ENCODE measurements at places on chromosomes 2 and 18.

- DNase-seq: no peak
These were observed 44.0 kb downstream of the TTC32 start for GRCh38 chr2:19857806-19858205.

DNA sequence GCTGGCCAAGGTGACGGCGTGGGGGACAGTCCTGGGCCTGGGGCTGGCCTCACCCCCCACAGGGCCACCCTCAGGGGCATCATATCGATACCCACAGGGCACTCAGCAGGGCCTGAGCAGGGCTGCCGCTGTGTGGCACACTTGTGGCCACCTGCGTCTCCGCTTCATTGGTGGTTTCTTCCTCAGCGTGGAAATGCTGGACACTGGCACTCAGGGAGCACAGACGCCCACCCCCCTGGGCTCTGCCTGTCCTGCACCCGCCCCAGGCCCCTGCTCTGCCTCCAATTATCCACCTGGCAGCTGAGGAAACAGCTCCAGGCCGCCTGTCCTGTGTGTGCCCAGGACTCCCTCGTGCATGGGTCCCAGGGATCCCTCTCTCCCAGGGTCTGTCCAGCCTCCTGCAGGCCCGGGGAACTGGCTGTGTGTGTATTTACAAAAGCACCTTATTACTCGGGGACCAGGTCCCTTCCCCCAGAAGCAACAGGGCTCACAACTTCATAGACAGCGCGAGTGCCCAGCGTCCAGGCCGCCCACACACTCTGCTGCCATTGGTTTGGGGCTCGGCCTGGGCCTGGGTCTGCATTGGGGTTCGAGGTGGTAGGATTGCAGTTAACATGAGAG, 13.1 kb downstream of the CROCC2 start:
- no peak for DNase-seq

DNA sequence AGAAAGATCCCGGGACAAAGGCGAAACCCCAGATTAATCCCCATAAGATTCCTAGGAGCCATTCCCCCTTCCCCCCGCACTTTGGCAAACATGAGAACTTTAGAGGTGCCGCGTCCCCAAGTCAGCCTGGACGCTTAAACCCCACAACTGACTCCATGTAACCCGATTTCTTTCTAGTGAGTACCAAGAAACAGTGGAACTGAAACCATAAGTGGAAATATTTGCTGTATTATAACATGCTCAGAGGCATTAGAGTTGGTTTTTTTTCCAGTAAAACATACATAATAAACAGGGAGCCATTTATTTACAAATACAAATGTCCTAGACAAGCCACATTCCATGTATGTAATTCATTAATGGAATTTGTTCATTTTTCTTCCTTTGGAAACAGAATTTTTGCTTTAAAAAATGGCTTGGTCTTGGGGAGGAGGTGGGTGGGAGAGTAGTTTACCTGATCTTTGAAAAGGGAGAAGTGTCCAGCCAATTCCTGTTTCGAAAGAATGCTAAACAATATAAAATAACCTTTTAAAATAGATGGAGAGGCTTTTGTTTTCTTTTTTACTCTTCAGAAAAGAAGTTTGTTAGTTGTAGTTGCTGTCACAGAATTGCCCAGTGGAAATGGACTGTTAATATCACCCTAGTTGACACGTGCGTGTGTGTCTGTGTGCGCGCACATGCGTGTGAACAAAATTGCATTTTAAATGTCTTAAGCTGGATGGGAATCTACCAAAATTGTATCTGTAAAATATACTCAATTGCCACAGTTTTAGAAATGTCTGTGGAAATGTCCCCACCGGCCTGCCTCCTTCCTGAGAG, 10.6 kb downstream of the POU3F3 start:
- DNase-seq: no peak

GRCh38 chr2:68223419-68223818, 28.9 kb downstream of the PPP3R1 start:
- peak; percentile 41 for DNase-seq

GRCh38 chr2:189328848-189329245, 112.4 kb upstream of the WDR75 start:
- DNase-seq: peak; percentile 38

DNA sequence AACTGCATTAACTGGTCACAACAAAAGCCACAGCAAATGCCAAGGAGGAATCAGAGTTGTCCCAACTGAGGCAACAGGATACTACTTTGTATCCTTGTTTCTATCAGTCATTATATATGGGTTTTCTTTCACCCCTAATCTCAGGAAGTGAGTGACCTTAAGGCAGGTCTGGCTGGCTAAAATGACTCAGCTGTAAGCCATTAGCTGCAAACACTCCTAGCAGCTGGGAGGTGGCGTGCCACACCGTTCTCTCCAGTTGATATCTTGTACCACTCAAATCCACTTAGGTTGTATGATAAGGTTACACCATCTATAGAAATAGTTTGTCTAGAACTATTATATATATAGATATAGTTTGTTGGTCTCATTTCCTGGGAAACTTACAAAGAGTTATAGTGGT, 171.1 kb upstream of the MC4R start:
- DNase-seq: no peak

GRCh38 chr2:82155469-82155868, 1850.9 kb upstream of the LRRTM1 start:
- no peak for DNase-seq

GRCh38 chr2:160010361-160011145, 51.9 kb downstream of the PLA2R1 start:
- DNase-seq: no peak

DNA sequence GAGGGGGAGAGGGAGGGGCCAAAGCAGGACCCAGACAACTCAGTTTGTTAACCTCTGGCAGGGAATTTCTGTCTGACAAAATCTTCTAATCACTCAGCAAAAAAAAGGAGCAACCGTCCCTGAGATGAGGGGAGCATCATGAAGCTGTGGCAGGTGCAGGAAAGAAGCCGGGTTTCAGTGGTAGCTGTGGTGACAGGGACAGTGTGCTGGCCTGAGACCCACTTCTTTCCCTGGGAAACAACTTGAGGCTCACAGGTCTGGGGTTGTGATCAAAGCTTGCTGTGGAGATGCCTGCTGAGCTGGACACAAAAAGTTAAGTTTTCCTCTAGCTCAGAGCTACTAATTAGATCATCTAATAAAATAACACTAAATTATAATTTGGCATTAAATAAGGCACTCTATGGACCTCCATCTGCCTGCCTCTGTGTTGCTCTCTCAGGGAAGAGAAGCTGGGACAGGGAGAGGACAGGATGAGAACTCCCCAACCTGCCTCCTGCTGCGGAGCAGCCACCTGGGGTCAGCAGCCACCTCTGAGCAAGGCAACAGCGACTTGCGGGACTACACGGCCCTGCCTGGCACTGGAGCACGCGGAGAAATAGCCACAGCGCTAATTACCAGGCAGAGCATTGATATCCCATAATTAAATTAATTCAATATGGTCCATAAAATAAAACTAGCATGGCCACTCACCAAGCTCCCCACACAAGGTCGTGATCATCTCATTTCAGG, 104.6 kb upstream of the TEX51 start:
- DNase-seq: no peak

DNA sequence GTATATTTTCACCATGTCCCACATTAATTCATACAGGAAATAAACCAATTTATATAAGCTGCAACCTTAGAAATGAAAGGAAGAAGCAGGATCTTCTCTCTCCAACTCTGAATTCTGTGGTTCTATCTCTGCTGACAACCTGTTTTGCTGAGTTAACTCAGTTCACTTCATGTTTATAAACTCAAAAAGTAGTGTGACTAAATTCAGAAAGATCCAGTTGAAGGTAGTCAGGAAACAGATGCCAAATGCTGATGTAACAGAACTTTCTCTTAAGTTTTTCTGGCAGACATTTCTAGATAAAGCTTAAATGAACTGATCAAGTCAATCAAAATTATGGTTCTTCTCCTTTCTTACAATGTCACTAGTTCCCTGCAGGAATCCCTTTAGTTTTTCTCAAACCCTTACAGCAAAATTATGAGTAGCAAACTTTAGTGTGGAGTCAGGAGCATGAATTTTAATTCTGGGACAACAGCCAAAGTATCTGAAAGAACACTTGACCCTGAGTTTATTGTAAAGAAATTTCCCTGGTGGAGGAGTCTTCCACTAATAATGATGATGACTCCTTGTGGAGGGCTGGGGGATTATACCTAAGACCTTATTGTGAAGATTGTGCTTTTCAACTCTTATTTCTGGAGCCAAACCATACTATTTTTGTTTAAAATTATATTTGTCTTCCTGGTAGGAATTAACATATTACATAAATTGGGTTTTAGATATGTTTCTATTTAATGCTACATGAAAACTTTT, 216.9 kb downstream of the MYO3B start:
- no peak for DNase-seq

GRCh38 chr18:3013024-3013804, at the start of gene LPIN2:
TSS of gene LPIN2 (minus strand) at chr18:3013144. CDS start at chr18:2960840, 52,304 bp downstream.
- peak; percentile 97 for DNase-seq

- no peak for DNase-seq
These were observed 88.5 kb downstream of the SOCS6 start for GRCh38 chr18:70377317-70377799.

GRCh38 chr2:229342376-229342775, 71.3 kb upstream of the PID1 start:
- peak; percentile 28 for DNase-seq

DNA sequence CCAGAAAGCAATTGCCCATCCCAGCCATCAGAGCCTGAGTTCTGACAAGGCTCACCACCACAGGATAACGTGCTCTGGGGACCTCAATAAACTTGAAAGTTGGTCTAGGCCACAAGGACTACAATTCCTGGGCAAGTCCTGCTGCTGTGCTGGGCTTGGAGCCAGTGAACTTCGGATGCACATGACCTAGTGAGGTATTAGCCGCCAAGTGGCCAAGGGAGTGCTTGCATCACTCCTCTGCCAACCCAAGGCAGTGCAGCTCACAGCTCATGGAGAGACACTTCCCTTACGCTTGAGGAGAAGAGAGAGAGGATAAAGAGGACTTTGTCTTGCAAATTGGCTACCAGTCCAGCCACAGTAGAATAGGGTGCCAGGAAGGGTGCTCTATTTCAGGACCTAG, 219.6 kb downstream of the MBD2 start:
- DNase-seq: no peak

GRCh38 chr2:209236377-209236776, 187.5 kb upstream of the MAP2 start:
- no peak for DNase-seq

DNA sequence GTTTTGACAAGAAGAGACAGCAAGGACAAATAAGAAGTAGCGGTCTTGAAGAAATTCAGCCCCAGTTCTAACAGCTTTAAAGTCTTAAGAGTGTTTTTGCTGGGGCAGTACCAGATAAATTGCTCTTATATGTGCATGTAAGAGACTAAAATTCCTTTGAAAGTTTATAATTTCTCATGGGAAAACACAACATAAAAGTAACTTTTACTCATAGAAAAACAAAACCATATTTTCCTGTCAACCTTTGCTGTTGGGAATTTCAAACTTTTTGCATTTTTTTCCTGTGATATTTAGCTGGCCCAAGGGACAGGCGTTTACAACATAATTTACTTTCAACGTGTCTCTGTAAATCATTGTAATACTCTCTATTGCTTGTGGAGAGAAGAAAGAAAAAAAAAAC, 767.8 kb upstream of the ZEB2 start:
- no peak for DNase-seq

Data from LHCN-M2 (cell line).